ENCODE measurements at places on chromosomes 2 and 18.

DNA sequence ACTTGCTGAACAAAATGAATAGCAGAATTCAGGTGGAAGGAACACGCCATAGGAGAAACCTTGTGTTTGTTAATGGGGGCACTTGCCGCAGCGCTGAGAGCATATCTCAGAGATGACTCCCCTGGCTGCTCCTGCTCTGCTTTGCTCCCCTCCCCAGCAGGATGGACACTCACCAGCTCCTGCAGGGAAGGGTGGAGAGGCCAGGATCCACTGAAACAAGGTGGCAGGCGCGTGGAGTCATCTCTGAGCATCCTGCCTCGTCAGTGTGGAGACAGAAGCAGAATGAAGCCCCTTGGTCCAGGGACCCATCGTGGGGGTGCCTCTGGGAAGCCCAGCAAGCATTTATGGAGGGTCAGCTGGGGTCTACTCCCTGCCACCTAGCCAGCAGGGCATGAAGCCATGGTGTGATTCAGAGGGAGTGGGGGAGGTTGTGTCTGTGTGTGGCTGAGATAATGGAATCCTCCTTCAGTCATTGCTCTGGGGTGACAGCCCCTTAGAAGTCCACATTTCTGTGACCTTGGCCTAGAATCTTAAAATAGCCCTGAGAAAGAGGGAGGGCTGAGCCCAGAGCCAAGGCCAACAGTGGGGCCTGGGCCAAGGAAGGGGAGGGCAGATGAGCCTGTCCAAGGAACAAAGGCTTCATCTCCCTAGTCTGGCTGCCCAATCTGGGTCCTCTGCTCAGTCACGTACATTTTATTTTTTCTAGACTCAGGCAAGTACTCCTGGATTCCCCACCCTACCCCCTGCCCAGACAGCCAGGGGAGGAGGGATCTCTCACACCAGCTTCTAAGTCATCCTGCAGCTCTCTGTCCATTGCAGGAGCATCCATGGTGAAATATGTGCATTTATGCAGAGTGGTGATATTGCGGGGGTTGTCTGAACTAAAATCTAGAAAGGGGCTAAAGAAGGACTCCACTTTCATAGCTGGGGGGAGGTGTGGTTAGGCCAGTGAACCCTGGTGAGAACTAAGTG is 215.4 kb downstream of the ZBTB7C start:
- DNase-seq, result peak; percentile 75

GRCh38 chr2:63780518-63781155 is 61.1 kb upstream of the UGP2 start:
- no peak for DNase-seq

GRCh38 chr2:234974501-234975385 is 22.9 kb downstream of the SH3BP4 start:
- no peak for DNase-seq

GRCh38 chr18:63894106-63894772 is 6.7 kb downstream of the SERPINB2 start:
- DNase-seq, result no peak

DNA sequence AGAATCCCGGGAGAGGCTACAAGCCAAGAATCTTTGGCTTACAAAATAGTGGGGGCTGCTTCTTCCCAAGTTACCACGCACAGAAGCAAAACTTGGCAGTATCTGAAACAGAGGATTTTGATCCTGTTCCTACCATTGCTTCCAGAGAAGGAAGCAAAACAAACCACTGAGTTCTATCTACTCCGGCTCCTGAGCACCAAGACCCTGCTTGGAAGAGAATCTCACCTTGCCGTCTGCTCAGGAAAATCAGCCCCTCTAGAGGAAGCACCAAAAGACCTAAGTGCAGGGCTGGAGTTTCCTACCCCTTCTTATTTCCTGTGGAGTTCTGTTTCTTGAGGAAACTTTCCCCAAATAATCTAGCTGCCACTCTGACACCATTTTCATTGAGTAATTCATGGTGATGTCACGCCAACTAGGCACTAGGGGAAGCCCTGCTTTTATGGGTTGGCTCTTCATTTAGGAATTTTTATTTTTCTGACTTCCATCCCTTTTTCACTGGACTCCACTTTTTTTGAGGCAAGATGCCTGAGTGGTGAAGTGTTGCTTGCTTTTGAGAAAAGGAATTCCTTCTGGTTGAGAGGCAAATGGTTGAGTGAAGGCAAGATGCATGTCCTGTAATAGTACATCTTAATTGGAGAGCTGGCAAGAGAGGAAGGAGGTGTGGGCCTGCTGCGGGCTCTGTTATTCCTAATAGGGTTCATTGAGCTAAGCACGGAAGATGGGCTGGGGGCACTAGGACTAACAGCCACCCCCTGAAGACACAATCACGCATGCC is 36.8 kb upstream of the EML4 start:
- no peak for DNase-seq

GRCh38 chr18:73778032-73778359 is 369.6 kb downstream of the FBXO15 start:
- no peak for DNase-seq

DNA sequence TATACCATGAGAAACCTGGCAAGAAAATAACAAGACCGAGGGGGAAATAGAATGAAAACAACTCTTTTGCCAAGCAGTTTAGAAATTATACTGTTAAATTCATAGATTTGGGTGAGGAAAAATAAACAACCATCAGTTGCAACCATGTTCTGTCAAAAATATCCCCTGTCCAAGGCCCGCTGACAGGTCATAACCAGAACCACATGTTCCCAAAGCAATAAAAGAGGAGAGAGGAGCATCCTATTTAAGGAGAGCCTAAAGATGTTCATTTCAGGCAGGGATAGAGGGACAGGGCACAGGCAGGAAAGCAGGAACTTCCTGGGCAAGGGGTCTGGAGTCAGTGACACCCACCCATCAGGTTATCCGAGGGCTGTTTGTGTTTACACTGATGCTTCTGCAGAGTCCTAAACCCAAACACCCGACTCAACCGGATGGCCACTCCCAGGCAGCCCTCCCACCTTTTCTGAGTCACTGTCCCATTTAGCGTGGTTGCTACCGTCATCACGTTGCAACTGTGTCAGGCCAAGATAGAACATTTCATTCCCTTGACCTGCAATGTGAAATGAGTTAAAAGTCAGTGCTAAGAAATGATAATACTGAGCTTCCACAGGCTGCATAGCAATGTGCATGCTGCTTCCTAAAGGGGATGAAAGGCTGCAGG is 468.3 kb upstream of the RAB12 start:
- DNase-seq, result no peak

DNA sequence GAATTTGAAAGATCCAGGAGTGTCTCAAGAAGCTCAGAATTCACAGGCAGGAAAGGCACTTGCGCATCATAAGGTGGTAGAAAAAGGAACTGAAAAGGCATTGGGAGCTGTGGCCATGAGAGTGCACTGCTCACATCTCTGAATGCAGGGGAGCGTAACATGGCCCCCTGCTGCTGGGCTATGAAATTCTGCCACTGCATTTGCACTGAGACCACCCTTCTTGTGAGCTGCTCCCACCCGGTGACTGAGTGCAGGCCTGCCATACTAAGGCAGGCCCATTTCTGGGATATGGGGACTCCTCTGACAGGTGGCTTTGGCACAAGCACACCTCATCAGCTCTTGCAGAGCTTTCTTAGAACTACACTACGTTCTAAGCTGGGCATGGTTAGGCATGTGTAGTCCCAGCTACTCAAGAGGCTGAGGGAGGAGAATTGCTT is 25.3 kb upstream of the STARD7 start:
- no peak for DNase-seq

DNA sequence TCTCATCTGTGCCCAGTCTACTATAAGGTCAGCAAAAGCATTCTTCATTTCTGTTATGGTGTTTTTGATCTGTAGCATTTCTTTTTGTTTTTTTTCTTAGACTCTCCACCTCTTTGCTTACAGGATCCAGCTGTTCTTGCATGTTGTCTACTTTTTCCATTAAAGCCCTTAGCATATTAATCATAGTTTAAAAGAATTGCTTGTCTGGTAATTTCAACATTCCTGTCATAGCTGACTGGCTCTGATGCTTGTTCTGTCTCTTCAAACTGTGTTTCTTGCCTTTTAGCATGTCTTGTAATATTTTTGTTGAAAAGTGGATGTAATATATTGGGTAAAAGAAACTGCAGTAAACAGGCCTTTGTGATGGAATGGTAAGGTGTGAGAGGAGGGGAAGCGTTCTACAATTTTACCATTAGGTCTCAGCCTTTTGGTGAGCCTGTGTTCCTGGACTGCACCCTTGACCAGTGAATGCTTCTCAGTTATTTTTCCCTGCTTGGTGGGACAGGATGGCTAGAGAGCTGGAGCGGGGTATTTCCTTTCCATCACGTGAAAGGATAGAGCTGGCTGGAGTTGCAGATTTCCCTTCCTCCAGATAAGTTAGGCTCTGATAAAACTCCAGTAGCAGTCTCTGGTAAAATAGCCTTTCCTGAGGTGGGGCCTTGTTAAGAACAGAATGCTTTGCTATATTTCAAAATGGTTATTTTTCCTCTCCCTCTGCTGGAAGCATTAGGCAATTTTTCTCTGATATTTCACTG is 65.4 kb downstream of the PLA2R1 start:
- no peak for DNase-seq

DNA sequence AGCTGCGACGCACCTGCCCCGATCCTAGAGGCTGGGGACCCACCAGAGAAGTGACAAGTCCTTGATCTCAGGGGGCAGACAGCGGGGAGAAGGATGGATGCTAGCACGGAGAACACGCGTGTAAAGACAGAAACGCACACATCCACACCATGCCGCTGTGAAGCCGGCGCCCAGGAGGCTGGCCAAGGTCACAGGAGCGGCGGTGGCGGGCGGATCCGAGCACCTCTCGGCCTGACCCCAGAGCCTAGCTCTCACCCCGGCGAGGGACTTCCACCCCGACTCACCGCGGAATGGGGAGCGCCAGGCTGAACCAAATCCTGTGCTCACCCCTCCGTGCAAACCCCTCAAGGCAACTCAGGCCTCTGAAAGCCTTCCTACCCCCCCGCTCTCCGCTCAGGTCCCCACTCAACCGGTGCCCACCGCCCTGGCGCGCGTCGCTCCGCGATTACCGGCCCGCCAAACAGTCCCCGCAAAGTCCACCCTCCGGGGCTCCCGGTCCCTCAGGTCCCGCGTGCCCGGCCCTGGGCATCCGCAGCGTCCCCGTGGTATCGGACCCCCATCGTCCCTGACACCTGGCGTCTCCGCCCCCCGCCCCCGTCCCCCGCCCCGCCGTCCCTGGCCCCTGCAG is 460 bp upstream of the LRRFIP1 start:
- no peak for DNase-seq

- no peak for DNase-seq
Measured at GRCh38 chr2:178909507-178909906, 102.3 kb upstream of the TTN start.

DNA sequence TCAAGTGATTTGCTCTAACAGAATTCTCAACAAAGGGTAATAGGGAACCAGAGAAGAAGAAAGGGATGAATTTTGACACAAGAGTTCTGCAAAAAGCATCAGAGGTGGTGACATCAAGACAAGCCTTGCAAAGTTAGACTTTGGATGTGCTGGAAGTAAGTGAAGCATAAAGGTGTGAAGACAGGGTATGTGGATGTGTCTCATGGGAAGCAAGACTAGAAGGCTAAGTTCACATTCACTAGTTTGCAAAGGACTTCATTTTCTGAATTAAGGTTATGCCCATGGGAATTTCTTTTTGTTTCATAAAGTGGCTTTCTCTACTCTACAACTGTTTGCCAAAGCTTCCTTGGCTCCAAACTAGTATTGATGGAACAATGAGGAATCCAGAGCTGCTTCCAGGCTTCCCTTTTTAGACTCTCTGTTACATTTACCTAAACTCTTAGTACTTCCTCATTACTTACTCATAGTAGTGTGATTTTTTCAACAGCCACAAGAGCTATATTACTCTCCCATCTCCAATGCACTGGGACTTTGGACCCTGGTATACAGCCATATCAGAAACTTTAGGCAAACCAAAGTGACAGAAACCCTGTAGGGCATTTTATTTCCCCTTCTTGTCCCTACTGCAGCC is 21.1 kb upstream of the IHH start:
- DNase-seq, result no peak

DNA sequence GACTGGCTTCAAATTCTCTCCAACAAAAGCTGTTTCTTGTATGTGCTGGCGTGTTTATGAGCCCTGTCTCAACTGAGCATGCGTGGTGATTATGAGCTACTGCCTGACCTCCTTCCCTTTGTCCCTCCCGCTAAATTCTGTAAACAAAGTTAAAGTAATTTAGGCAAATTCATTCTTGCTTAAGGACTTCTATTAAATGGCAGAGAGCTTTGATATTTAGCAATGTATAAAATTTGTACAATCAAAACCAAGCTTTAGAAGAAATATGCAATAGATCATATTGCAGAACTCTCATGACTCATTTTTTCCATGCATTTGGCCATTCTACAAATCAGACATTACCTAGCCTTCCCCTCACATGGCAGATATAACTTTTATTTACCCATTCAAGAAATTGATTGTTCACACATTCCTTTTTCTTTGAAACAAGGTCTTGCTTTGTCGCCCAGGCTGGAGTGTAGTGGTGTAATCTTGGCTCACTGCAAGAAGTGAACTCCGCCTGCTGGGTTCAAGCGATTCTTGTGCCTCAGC is 18.2 kb downstream of the IGFBP2 start:
- DNase-seq, result no peak

DNA sequence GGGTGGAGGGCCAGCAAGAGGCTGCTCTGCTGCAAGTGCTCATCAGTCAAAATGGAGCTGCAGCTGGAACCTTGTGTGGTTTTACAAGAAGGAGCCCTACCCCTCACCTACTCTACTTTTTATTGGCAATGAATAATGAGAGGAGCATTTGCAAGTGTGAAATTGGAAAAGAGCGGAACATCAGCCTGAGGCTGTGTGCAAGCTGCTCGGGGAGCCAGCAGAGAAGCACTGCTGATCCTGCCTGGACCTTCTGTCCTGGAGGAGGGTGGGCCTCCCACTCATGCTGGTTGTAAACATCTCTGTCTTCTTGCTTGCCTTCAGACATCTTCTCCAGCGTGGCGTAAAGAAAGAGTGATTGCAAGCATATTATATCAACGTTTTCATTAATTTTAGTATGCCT is 256.2 kb downstream of the DLGAP1 start:
- peak; percentile 30 for DNase-seq

GRCh38 chr2:189698020-189698887 is 23.8 kb downstream of the ANKAR start:
- no peak for DNase-seq

DNA sequence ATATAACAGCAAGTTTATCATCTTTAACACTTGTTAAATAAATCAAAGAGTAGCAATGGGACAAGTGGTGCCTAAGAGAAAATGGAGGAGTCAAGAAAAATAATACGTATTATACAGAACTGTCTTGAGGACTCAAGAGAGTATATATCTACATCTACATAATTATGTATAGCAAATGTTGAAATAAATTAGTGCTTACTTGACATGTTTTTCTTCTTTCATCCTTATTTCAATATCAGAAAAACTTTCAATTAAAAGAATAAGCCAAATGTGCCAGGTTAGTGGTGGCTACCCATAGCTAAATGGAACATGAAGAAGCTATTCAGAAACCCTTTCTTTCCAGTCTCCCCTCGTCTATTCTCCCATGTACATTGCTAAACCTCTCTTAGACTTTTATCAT is 267.3 kb upstream of the SPOPL start:
- DNase-seq, result no peak

DNA sequence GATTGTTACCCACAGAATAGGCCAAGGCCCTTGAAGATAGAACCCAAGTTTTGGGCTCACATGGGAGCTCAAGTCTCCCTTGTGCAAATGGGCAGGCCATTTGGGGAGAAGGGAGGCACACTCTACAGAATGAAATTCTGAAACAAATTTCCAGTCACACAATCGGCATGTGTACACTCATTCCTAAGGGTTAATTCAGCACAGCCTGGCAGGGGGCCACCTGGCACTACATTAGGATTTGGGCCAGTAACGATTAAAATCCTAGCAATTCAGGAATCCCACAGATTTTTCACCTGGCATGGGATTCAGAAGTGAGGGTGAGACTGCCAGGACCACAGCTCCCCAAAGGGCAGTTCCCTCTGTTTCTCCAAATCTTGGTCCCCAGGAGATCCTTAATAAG is 46.4 kb downstream of the BMP10 start:
- DNase-seq, result no peak
